ENCODE measurements at places on chromosomes 3 and 15.

DNA sequence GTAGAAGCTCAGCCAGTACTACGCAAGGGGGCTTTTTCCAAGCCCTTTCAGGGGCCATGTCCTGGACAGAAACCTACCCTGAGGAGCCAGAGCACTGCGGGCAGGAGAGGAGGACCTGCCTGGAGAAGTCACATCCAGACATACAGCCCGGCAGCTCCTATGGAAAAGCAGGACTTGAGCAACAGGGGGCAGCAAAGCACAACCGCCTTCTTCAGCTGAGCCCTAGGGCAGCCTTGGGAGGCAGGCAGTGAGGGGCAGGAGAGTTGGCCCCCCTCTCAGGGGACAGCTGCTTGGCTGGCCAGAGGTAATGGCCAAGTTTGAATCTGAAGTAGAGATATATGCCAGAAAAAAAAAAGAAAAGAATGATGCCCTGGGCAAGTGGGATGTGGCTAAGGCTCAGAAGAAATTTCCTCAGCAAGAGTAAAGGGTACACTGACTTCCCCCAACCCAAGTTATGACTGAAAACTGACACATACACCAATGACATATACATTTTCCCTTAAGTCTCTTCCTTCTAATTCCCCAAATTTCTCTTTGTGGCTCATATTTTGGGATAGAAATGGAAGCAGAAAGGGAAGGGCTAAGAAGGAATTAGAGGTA lies 56.9 kb downstream of the CYP19A1 start:
- peak; percentile 42 for DNase-seq

- DNase-seq: no peak
Measured at GRCh38 chr3:47577583-47578118, 1.0 kb downstream of the CSPG5 start.

GRCh38 chr3:22101811-22102210 lies 350.8 kb upstream of the ZNF385D start:
- DNase-seq: no peak

DNA sequence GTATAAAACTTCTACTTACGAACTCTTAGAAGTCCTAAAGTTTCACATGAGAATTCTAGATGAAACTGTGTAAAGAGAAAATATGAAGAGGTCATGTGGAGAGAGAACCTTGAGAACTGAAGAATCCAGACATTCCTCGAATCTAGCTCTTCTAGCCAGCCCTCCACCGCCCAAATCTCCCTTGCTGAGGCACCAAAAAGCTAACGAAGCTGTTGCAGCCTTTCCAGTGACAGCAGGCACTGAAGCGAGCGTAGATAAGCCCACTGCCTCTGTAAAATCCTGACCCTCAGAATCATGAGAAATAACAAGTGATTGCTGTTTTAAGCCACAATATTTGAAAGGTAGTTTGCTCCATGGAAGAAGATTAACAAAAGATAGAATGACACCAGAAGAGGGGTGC lies 134.0 kb downstream of the GOLGA6L6 start:
- no peak for DNase-seq

DNA sequence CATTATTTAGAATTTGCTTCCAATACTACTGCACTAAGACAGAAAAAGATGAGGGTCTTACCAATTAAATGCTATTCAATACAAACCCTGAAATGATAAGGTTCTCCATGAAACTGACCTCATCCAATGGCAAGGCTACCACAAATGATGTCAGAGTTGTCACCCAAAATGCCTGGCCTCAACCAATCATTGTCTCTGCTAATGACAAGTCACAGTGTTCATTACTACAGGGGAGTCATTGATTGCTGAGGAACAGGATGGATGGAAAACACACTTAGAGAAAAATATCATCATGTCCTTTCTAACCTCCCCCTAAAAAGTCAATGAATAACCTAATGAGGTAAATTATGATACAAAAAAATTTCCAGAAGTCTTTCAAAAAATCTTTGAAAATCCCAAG lies 91.0 kb downstream of the FOXP1 start:
- DNase-seq: no peak

- no peak for DNase-seq
Measured at GRCh38 chr3:169062501-169062900, 601.0 kb downstream of the MECOM start.

GRCh38 chr15:76642671-76643070 lies 262.5 kb downstream of the SCAPER start:
- DNase-seq: no peak

DNA sequence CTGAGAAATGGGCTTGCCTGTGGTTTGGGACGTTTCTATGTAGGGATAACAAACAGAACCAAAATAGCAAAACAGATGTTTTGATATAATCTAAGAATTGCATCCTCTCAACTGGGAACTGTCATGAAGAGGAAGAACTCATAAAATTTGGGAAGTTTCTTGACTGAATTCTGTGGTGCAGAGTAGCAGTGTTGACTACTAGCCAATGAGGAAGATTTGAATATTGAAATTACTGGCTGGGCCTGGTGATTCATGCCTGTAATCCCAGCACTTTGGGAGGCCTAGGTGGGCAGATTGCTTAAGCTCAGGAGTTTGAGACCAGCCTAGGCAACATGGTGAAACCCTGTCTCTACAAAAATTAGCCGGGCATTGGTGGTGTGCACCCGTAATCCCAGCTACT lies 42.2 kb downstream of the ZNF609 start:
- DNase-seq: no peak

DNA sequence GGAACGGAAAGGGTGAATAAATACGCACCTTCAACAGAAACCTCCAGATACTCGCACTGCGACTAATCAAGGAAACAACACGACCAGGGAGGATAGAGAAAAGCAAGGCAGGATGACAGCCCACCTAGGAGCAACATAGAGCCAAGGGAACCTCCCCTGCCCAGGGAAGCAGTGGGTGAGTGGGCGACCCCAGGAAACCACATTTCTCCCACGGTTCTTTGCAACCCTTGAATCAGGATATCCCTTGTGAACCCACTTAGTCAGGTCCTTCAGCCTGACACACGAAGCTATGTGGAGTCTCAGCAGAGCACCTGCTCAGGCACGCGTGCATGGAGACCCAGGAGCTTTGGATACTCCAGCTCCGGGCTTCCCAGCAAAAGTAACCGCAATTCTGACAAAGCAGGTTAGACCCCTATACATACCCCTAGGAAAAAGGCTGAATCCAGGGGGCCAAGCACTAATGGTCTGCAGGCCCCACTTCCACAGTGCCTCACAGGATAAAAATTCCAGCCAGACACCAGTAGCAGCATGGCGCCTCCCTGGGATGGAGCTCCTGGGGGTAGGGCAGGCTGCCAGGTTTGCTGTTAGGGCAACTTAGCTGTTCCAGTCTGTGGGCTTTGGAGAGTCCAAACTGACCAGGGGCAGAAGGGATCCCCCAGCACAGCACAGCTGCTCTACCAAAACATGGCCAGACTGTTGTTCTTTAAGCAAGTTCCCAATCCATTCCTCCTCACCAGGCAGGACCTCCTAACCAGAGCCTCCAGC lies 38.4 kb upstream of the PXYLP1 start:
- DNase-seq: no peak

GRCh38 chr3:124336067-124336656 lies 344.2 kb upstream of the ROPN1 start:
- no peak for DNase-seq

DNA sequence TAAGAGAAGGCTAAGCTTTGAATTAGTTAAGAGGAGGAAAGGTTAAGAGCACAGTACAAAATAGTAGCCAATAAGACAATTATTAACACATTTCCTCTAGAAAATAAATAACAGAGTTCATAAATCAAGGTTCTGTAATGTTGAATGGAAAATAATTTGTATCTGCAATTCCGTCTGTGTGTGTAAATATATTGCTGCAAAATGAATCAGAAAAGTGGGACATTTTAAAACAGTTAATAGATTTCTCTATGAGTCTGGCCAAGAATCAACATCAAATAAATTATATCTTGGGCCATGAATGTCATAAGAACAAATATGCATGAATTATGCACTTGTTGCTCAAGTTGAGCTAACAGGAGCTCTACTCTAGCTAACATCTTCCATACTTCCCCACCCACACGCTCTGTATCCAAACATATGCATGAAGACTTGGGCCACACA lies 14.2 kb upstream of the SUCNR1 start:
- DNase-seq: no peak

GRCh38 chr3:61438253-61439121 lies 122.9 kb upstream of the PTPRG start:
- DNase-seq: no peak

DNA sequence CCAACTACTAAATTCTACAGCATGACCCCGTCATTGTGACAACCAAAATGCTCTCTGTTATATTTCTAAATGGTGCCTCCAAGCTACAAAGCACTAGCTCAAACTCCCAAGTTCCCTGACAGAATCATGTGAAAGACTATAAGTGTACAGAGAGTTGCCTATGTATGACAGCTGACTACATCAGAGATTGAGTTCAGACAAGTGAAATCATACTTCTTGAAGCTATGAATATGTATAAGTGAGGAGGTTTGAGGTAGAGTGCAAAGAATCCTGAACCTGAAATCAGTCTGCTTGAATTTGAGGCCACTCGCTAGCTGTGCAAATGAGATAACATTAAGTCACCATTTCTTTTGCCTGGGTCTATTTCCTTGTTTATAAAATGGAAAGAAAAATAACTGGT lies 63.9 kb upstream of the TP63 start:
- no peak for DNase-seq

DNA sequence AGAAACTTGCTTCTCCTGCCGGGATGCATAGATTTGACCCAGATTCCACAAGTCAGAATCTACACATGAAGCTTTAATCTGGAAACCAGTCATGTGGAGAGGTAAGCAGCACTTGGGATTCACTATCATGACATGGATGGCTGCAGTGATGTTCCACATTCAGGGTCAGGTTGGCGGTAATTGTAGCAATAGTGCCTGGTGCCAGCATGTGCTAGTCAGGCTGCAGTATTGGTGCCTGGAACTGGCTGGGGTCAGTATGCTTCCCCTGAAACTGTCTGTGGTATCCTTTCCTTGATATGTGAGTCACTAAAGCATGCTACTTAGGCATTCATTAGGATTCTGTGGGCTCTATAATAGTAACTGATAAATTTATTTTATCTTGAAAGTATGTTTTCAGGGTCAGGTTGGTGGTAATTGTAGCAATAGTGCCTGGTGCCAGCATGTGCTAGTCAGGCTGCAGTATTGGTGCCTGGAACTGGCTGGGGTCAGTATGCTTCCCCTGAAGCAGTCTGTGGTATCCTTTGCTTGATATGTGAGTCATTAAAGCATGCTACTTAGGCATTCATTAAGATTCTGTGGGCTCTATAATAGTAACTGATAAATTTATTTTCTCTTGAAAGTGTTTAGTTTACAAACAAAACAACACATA lies 1439.2 kb downstream of the ZPLD1 start:
- no peak for DNase-seq

GRCh38 chr15:25240461-25241021 lies 198.3 kb downstream of the UBE3A start:
- DNase-seq: no peak

GRCh38 chr3:146425341-146425740 lies 44.0 kb downstream of the PLSCR2 start:
- DNase-seq: no peak

DNA sequence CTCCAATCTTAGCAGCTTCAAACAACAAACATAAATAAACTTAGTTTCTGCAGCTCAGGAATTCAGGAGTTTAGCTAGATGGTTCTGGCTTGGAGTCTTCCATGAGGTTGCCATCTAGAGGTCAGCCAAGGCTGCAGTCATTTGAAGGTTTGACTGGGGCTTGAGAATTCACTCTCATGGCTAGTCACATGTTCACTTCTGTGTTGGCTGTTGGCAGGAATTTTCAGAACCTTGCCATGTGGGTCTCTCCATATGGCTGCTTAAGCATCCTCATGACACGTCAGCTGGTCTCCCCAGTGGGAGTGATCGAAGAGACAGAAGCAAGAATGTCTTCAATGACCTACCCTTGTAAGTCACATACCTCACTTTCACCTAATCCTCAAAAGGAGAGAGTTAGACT lies 269.2 kb upstream of the CNTN3 start:
- no peak for DNase-seq

DNA sequence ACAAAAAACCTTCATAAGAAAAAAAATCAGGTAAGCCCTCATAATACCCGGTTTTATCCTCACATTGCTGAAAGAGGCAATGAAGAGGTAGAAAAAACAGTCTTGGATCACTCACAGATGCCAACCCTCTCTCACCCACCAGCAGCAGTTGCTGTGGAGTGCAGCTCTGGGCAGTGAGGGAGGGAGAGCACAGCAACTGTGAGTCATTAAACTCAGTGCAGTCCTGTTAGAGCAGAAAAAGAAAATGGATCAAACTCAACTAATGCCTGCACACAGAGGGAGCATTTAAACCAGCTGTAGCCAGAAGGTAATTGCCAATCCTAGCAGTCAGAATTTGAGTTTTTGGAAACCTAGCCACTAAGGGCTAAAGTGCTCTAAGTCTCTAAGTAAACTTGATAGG lies 1050.6 kb upstream of the ALCAM start:
- no peak for DNase-seq

- DNase-seq: no peak
Measured at GRCh38 chr15:82995938-82996337, 9.9 kb downstream of the RAMAC start.

DNA sequence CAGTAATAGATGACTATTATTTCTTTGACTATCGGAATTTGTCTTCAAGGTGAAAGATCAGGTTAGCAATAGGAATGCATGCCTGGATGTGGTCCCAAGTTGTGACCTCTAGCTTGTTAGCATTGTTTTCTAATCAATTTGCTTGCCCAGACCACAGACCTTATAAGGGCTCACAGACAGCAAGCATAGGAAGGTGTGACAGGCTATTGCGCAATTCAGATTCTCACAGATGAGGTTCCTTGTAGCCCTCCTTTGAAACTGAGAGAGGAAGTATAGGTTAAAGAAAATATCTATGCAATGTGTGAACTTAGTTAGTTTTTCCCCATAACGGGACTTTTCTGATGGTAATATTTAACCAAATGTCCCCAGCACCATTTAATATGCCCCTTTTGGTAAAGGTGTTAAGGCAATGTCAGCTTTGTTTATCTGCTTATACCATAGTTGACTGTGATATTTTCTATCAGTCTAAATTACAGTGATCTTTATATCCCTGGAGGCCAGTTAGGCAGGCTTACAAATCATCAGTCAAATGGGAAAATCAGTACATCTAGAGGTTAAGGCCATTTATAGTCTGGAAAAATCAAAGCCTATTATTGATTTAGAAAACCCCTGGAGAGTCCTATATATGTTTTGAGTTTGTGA lies 168.1 kb upstream of the MBNL1 start:
- DNase-seq: no peak

DNA sequence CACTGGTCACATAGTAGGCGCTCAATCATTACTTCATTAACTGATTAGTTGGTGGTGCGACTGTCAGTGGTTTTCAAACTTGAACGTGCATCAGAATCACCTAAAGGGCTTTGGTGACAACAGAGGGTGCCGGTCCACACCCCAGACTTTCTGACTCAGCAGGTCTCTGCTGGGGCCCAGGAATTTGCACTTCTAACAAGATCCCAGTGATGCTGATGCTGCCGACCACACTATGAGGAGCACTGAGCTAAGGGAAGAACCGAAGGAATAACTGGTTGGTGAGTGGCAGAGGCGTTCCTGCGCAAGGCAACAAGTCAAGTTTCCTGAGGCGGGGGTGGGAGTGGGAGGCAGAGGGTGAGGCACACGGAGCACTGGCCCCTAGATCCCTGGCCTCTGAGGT lies 18.8 kb downstream of the HAPLN3 start:
- DNase-seq: no peak

- DNase-seq: no peak
Measured at GRCh38 chr3:114214542-114215341, 22.6 kb downstream of the ZNF80 start.

Data from D721Med (cell line).